ENCODE measurements at places on chromosomes 3 and 15.

DNA sequence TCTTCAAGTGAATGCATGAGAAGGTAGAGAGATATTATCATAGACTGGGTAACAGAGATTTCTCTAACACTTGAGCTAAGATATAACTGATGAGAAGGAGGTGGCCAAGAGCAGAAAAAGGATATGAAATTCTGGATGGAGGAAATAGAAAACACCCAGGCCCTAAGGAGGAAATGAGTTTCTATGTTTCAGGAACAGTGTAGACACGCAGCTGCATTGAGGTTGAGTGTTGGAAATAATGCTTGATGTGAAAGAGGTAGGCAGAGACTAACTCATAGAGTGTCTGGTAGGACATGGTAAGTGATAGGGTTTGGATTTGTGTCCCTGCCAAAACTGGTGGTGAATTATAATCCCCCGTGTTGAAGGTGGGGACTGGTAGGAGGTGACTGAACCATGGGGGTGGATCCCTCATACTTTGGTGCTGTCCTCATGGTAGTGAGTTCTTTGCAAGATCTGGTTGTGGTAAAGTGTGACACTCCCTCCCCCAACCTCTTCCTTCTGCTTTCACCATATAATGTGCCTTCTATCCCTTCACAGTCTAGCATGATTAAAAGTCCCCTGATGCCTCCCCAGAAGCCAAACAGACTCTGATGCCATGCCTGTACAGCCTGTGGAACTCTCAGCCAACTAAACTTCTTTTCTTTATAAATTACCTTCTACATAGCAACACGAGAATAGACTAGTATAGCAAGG, 787.3 kb downstream of the EDEM1 start:
- H3K4me3 ChIP-seq: no peak overlapping the region
- H3K4me1 ChIP-seq: no peaks in the 10 kb centered on the region
- peaks cover 2% of the 10 kb centered on the region for H3K27me3 ChIP-seq
- H3K36me3 ChIP-seq: no peaks in the 10 kb centered on the region

- peaks cover 31% of the 10 kb centered on the region for H3K27me3 ChIP-seq
- no peak for DNase-seq
- no peaks in the 10 kb centered on the region for H3K4me1 ChIP-seq
- no peak overlapping the region for H3K4me3 ChIP-seq
- H3K27ac ChIP-seq: no peak overlapping the region
Observed at GRCh38 chr15:89526601-89527441, 30.4 kb upstream of the RHCG start.

- no peaks in the 10 kb centered on the region for H3K27me3 ChIP-seq
- peaks cover 13% of the 10 kb centered on the region for H3K36me3 ChIP-seq
- no peak overlapping the region for H3K4me3 ChIP-seq
- no peak overlapping the region for H3K27ac ChIP-seq
- no peaks in the 10 kb centered on the region for H3K4me1 ChIP-seq
- no peak for DNase-seq
Observed at GRCh38 chr15:94312946-94313345, 81.6 kb downstream of the MCTP2 start.

DNA sequence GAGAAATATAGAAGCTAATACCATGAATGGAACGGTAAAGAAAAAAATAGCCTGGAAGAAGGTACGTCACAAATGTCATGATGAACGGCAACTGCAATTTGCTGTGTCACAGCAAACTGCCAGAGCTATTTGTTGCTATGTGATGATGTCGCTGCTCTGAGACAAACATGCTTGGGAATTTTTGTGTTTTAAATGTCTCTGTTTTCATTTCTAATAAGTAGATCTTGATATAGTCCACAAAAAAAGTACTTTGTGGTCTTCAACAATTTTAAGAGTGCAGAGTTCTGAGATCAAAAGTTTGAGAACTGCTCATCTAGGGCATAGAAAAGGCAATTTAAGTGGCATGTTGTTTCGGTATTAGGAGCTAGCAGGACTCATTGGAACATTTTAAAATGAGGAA, 4.3 kb upstream of the NR1D2 start:
- H3K36me3 ChIP-seq: no peaks in the 10 kb centered on the region
- no peaks in the 10 kb centered on the region for H3K27me3 ChIP-seq
- H3K4me3 ChIP-seq: no peak overlapping the region
- DNase-seq: no peak
- H3K27ac ChIP-seq: no peak overlapping the region

DNA sequence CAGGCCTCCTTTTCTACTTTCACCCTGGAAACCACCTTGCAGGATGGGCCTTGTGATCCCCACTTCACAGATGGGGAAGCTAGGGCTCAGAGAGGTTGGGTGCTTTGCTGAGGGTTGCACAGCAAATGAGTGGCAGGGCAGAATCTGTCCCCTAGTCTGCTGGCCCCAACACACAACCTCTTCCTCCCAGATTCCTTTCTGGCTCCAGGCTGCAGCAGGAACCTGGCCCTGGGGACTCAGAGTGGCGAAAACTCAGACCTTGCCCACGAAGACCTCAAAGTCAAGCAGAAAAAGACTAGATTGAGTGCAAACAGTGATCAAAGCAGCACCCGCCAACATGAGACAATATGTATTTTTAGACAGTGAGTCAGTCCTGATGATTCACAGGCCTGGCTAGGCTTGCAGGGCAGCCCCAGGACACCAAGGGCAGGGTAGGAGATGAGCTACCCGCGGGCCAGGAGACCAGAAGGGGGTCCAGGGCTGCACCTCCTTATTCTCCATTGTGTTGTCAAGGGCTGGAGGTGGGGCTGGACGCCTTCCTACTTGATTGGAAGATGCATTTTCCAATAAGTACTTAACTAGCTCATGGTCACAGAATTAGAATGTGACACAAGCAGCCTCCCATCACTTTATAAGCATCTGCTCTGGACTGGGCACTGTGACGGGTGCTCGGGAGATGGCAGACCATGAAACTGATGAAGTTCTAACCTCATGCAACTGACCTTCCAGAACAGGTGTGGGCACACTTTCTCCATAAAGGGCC, 23.9 kb downstream of the GOLGA6L2 start:
- H3K27ac ChIP-seq: no peak overlapping the region
- no peaks in the 10 kb centered on the region for H3K27me3 ChIP-seq
- no peak for DNase-seq
- H3K36me3 ChIP-seq: no peaks in the 10 kb centered on the region

DNA sequence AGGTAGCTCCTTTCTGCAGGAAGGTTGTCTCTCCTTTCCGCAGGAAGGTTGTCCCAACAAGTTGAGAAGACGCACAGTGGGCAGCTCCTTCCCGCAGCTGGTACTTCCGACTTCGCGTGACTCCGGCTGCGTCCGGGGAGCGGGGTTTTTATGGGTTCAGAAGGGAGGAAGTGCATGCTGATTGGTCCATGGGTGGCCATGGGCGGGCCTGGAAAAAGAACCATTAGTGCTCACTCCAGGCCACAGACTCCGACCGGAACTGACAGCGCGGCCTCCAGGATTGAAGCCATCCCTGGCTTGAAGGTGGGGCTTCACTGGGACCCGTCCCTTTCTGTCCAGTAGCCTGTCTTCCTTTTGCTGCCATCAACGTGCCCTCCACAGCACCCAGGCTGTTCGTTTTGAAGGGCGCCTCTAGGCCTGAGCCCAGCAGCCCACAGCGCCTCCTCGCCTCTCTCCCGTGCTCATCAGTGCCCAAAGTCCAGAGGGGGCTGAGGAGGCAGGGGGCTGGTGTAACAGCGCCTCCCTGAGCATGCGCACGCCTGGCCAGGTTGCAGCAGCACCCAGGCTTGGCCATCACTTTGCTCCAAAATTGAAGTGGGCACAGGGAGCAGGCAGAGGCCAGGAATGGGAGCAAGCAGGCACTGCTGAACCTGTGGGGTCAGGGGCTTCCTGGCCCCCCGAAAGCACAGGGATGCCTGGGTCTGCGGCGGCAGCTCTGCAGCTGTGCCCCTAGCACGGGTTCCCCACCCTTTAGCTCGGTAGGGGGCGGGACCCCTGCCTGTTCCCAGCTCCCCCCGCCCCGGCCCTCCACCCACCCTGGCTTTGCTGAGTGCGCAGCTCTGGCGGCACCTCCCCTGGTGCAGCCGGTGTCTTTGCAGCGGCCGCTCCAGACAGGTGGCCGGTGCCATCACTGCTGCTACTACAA, 330.6 kb upstream of the MCTP2 start:
- peaks cover 9% of the 10 kb centered on the region for H3K27me3 ChIP-seq
- H3K4me1 ChIP-seq: no peaks in the 10 kb centered on the region
- DNase-seq: no peak
- H3K4me3 ChIP-seq: no peak overlapping the region

DNA sequence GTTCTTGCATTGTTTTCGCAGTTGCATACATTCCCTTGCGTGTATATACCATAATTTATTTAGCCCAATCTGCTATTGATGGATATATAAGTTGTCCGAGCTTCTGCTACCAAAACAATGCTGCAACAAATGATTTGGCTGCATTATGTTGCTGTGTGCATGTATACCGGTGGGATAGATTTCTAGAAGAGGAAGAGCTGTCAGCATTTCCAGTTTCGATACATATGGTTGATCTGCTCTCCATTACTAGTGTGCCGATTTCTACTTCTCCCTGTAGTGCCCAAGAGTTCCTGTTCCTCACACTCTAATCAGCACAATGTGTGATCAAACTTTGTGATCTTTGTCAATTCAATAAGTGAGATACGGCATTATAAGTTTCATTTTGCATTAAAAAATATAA, 92.8 kb upstream of the NMNAT3 start:
- H3K4me3 ChIP-seq: no peak overlapping the region
- H3K27me3 ChIP-seq: no peaks in the 10 kb centered on the region
- DNase-seq: no peak
- H3K27ac ChIP-seq: no peak overlapping the region
- H3K4me1 ChIP-seq: peaks cover 16% of the 10 kb centered on the region

DNA sequence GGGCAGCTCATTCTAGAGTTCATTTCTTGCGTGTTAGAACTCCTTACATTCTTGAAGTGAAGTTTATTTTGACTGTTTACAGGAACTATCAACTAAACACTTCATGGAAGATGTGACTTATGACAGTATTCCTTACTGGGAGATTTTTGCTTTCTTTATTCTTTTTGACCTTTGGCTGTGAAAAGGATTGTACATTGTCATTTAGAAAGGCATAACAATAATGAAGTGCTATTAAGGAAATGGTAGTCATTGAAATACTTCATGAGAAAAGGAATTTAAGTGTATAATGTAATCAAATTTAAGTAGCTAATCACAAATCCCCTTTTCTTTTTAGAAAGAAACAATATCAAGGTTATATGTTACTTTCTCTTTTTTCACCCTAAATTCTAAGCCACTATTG, 11.3 kb downstream of the P2RY14 start:
- no peak overlapping the region for H3K4me3 ChIP-seq
- no peak overlapping the region for H3K27ac ChIP-seq
- no peak for DNase-seq
- H3K36me3 ChIP-seq: no peaks in the 10 kb centered on the region
- peaks cover 13% of the 10 kb centered on the region for H3K4me1 ChIP-seq

- no peaks in the 10 kb centered on the region for H3K27me3 ChIP-seq
- H3K27ac ChIP-seq: no peak overlapping the region
- H3K4me1 ChIP-seq: peaks cover 3% of the 10 kb centered on the region
- no peak for DNase-seq
Observed at GRCh38 chr15:48720646-48721045, 75.1 kb upstream of the FBN1 start.

DNA sequence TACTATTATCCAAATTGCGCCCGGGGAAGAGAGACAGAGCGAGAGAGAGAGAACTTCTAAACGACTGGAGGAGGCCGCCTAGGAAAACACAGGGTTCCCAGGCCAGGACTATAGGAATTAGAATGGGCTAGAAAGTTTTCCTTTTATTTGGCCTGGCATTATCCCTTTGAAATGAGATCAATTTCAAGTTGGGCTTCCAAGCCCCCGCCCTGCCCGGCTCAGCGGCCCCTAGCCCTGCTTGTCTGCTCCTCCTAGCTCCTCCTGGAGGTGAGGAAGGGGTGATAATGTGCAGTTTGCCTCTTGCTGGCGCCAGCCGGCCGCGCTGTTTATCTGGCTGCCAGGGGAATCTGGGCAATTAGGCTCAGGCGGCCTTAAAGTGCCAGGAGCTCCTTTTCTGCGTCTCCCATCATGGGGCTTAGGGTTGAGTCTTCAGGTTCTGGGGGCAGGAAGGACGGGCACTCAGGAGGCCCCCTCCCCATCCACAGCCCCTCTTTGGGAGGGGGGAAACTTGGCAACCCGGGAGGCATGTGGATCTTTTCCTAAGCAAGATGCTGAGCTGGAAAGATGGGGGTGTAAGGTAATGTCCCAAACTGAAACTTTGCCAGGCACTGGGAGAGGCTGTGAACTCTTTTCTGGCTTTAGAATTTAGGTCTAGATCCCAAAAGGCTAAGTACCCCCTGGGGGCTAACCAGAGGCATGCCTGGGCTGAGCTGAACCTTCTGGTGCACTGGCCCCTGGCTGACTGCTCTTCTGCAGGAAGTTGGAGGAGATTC, 5.5 kb downstream of the SMAD6 start:
- peak overlapping the region; percentile 91 for H3K27ac ChIP-seq
- DNase-seq: peak; percentile 35
- H3K27me3 ChIP-seq: no peaks in the 10 kb centered on the region
- H3K4me1 ChIP-seq: peaks cover 71% of the 10 kb centered on the region
- H3K4me3 ChIP-seq: peak overlapping the region; percentile 94
- H3K36me3 ChIP-seq: peaks cover 34% of the 10 kb centered on the region

GRCh38 chr3:170738766-170739165, 131.2 kb downstream of the RPL22L1 start:
- H3K4me3 ChIP-seq: no peak overlapping the region
- no peak for DNase-seq
- no peaks in the 10 kb centered on the region for H3K36me3 ChIP-seq

- no peak overlapping the region for H3K4me3 ChIP-seq
- H3K4me1 ChIP-seq: peaks cover 6% of the 10 kb centered on the region
- DNase-seq: no peak
- no peak overlapping the region for H3K27ac ChIP-seq
Observed at GRCh38 chr3:72559385-72559784, 288.9 kb downstream of the SHQ1 start.

GRCh38 chr3:115859002-115859807, 235.9 kb downstream of the GAP43 start:
- DNase-seq: no peak
- H3K4me3 ChIP-seq: no peak overlapping the region
- no peaks in the 10 kb centered on the region for H3K36me3 ChIP-seq
- H3K4me1 ChIP-seq: peaks cover 11% of the 10 kb centered on the region

DNA sequence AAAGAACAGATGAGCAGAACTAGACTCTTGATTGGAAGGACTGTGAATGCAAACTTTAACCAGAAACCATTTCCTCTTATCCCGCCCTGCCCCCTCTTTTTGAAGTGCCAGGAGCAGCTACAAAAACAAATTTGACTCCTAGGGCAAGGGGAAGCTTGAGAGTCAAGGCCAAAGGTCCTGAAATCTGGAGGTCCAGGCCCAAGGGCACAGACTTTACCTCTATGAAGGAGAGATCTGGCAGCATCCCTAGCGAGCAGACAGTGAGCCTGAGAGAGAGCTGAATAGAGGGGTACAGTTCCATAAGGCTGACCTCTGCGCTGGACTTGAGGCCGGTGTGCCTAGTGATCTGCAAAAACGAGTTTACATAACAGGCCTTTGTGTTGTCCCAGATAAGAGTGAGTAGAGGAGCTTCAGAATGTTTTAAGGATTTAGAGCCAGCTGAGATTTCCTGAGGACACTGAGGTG, 5.1 kb downstream of the RAB43 start:
- H3K4me3 ChIP-seq: no peak overlapping the region
- H3K27ac ChIP-seq: peak overlapping the region; percentile 88
- H3K4me1 ChIP-seq: peaks cover 33% of the 10 kb centered on the region
- H3K36me3 ChIP-seq: peaks cover 12% of the 10 kb centered on the region

Measured in mesothelial cell of epicardium (in vitro differentiated cells).